Endothelial cell of umbilical vein (primary cell): ENCODE measurements at places on chromosomes 3 and 15. TPM values are rescaled to one million over a fixed set of nuclear protein-coding genes. Genes with fewer than 3 reads are reported as not detected.

GRCh38 chr15:73678498-73678897, 5.7 kb upstream of the CD276 start:
- no peak for DNase-seq
- no peak overlapping the region for H3K4me3 ChIP-seq
- peaks cover 19% of the 10 kb centered on the region for H3K27me3 ChIP-seq

GRCh38 chr3:182583545-182583944, 209.8 kb upstream of the ATP11B start:
- no peak overlapping the region for H3K4me3 ChIP-seq
- H3K27ac ChIP-seq = no peak overlapping the region
- H3K4me1 ChIP-seq = no peaks in the 10 kb centered on the region
- H3K36me3 ChIP-seq = no peaks in the 10 kb centered on the region

C3orf80 gene
- not detected in 2 replicates for total RNA-seq

KNG1 gene
- not detected in 2 replicates for total RNA-seq

TLNRD1 gene
- total RNA-seq = 33.0 and 33.2 TPM in 2 replicates
